ENCODE measurements at places on chromosomes 2 and 18.

DNA sequence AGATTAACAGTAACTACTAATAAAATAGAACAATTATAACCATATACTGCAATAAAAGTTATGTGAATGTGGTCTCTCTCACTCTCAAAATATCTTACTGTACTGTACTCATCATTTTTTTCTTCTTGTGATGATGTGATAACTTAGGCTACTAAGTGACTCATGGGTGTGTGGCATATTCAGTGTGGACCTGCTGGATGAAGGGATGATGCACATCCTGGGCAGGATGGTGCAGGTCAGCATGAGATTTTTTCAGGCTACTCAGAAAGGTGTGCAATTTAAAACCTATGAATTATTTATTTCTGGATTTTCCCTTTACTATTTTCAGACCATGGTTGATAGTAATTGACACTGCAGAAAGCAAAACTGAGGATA lies 90.7 kb downstream of the NCKAP5 start:
- no peak for DNase-seq

GRCh38 chr18:35610089-35610488 lies 28.5 kb downstream of the GALNT1 start:
- DNase-seq: no peak

- DNase-seq: no peak
Measured at GRCh38 chr18:24543795-24544498, 83.5 kb downstream of the HRH4 start.

- DNase-seq: no peak
Measured at GRCh38 chr2:159410276-159410675, 123.8 kb upstream of the WDSUB1 start.

DNA sequence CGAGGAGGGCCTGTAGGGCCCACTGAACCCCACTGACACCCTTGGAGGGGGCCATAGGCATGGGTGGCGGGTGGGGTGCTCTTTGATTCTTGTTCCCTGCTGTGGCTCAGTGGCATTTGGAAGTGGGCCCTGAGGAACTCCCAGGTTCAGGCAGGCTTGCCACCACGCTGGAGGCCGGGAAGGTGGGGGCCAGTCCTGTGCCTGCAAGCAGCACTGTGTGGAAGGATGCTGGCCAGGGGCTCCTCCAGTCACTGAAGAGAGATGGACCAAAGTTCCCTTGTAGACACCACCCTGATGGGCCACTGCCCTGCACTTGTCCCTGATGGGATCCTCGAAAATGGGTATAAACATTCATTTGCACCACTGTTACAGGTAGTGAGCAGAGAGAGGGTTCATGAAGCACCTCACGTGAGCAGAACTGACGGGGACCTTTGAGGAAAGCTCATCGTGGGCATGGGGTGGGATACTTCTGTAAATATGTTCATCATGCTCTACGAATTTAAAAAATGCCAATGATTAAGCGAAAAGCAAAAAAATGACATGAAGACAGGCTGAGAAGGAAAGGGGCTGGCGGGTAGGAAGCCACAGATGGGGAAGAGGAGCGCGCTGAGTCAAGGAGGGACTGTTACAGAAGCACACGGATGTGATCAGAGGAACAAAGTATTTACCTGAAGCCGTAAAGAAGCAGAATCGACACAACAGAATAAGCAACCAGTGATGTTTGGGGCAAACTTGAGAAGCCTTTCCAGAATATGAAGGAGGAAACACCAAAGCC lies 45.2 kb upstream of the ASB1 start:
- no peak for DNase-seq
